DMS53 (cell line): ENCODE measurements at places on chromosomes 4 and X.

GRCh38 chr4:146585761-146586333, 52.8 kb upstream of the POU4F2 start:
- no peak for DNase-seq

GRCh38 chr4:120025516-120025915, 41.1 kb downstream of the MAD2L1 start:
- DNase-seq: no peak

GRCh38 chrX:51144828-51145442, 187.7 kb upstream of the NUDT10 start:
- peak; percentile 79 for DNase-seq

DNA sequence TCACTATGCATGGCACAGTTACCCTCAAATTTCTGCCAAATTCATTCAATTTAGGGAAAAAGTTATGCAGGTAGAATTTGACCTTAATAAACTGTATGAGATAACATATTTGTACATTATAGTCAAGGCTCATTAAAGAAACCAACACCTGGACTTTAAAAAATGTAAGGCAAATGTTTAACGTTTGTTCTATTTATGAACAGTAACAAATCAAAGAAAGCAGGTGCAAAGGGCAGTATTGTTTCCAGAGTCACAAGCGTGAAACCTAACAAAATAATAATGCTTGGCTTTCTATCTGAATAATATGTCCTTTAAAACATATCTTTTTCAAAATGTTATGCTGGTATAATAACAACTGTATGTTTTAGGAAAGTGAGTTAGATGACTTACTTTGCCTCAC, 41.2 kb downstream of the LIN54 start:
- peak; percentile 2 for DNase-seq

DNA sequence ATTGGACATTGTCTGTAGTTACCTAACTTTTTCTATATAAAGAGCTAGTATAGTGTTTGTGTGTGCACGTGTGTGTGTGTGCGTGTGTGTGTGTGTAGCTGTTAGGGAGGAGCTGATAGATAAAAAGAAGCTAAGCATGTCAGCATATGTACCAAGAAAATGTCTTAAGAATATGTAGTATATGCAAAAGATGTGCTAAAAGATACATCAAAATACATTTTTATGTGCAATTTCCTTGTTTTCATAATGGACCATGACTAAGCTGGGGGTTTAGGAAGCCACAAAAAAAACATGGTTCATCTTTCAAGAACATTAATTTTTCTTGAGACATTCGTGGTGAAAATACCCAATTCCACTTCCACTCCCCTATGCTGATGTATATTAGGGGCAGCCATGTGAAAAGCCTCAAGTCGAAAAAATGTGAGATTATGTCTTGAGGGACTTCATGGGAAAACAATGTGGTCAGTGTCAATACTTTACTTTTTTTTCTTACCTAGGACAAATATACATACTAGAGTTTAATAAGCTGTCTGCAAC, 1599.7 kb downstream of the ARAP2 start:
- no peak for DNase-seq

GRCh38 chr4:1211891-1212545, 36.9 kb downstream of the CTBP1 start:
- DNase-seq: no peak

- no peak for DNase-seq
Observed at GRCh38 chr4:94530073-94530472, 78.3 kb downstream of the PDLIM5 start.

GRCh38 chr4:47032405-47033106, 1.2 kb downstream of the GABRB1 start:
- peak; percentile 84 for DNase-seq

DNA sequence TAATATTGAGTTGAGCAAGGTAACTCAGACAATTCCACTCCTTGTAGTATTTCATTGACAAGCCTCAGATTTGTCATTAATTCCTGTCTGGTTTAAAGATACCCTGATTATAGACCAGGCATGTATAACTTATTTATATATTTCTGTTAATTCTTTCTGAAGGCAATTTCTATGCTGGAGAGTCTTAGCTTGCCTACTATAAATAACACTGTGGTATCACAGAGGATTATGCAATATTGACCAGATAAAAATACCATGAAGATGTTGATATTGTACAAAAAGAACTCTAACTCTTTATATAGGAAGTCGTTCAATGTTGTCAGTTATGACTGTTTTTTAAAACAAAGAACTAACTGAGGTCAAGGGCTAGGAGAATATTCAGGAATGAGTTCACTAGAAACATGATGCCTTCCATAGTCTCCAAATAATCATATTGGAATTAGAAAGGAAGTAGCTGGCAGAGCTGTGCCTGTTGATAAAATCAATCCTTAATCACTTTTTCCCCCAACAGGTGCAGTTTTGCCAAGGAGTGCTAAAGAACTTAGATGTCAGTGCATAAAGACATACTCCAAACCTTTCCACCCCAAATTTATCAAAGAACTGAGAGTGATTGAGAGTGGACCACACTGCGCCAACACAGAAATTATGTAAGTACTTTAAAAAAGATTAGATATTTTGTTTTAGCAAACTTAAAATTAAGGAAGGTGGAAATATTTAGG, 821 bp downstream of the CXCL8 start:
- DNase-seq: peak; percentile 32
